ENCODE measurements at places on chromosomes 7 and 10.

GRCh38 chr10:85603151-85603940 lies 763.2 kb downstream of the GRID1 start:
- no peak for DNase-seq

- DNase-seq = no peak
Measured at GRCh38 chr7:249989-250388, 40.0 kb upstream of the FOXL3 start.

GRCh38 chr10:49526619-49527018 lies 12.3 kb downstream of the ERCC6 start:
- DNase-seq = peak; percentile 60

DNA sequence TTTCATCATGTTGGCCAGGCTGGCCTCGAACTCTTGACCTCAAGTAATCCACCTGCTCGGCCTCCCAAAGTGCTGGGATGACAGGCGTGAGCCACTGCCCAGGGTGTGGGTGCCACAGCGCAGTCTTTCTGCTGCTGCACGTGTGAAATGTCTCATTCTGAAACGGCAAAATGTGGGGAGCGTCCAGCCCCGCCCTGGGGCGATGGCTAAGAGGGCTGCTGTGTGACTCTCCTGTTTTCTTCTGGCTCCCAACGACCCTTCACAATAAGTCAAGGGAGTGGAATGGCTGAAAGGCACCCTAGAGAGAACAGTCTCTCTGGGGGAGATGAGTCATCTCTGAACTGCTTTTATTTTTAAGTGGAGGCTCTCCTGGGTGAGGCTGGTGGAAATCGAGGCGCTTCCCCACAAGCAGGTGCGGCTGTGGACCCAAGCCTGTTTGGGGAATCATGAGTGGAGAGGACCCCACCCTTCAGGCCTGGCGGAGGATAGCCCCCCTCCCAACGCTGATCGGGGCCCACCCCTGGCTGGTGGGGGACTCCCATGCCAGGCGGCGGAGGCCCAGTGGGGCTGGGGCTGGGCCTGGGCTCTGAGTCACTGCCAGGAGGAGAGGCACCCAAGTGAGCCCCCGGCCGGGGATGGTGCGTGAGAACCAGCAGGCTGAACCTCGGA lies 18.0 kb downstream of the ADAP1 start:
- DNase-seq = no peak

GRCh38 chr7:17583786-17584185 lies 285.3 kb downstream of the AHR start:
- no peak for DNase-seq

DNA sequence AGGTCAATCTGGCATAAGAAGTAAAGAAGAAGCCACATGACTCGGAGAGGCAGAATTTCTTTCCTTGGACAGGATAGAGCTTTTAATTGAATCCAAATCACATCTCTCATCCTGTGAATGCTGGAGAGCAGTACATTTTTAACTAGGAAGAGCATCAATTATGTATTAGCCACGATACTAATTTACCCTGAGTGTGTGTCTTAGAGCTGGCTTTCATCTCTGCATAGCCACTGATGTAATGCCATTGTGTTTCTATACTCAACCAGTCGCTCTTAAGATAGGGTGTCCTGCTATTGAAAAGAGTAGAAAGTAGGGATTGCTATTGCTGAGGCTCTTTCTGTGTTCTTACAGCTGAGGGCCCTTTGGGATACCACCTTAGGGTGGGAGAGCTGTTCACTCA lies 280.3 kb downstream of the AUTS2 start:
- DNase-seq = peak; percentile 20

DNA sequence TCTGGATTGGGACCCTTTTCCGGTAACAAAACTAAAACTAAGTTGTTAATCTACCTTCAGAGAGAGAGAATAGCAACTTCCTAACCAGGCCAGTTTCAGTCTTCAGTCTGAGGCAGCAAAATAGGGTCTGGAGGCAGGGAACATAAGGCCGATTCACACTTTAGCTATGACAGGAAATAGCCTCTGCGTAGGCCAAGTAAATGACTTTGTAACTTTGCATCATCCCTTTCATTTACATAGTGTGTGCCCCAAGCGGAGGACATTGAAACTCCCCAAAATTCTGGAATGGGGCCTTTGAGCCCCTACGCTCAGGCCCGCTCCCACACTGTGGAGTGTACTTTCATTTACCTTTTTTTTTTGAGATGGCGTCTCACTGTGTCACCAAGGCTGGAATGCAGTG lies 1.7 kb upstream of the UPP1 start:
- peak; percentile 84 for DNase-seq

DNA sequence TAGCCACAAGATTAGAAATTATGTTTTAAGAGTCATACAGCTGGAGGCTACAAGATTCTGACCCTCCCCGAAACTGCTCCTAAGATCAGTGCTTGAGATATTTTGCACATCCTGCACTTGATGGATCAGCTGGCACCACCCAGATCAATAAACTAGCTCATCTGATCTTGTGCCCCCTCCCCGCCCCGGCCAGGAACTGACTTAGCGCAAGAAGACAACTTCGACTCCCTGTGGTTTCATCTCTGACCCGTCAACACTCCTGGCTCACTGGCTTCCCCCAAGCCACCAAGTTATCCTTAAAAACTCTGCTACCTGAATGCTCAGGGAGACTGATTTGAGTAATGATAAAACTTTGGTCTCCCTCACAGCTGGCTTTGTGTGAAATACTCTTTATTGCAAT lies 73.5 kb upstream of the NPSR1 start:
- no peak for DNase-seq

DNA sequence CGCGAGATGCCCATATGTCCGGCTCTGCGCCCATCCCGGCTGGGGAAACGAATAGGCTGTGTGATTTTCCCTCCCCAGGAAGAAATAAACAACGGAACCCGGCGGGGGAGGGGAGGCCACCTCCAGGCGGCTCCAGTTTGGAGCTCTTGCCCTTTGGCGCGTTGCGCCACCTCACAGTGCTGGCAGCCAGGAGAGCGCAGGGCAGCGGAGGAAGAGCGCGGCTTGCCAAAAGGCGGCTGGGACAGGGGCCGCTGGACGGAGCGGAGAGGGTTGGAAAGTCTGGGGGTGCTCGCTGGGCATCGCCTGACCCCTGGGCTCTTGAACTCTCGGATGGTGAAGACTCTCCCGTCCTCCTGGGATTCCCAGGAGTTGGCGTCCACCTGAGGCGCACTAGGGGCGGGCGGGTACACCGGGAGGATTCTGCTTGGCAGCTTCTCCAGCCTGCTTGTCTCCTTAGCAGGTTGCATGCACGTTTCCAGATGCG lies 5.3 kb upstream of the NEUROG3 start:
- no peak for DNase-seq

DNA sequence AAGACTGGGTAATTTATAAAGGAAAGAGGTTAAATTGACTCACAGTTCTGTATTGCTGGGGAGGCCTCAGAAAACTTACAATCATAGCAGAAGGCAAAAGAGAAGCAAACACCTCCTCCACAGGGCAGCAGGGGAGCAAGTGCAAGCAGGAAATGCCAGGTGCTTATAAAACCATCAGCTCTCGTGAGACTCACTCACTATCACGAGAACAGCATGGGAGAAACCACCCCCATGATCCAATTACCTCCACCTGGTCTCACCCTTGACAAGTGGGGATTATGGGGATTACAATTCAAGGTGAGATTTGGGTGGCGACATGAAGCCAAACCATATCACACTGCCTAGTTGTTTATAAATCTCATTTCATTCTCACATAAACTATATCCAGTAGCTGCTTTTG lies 28.0 kb upstream of the CPN1 start:
- DNase-seq = no peak

DNA sequence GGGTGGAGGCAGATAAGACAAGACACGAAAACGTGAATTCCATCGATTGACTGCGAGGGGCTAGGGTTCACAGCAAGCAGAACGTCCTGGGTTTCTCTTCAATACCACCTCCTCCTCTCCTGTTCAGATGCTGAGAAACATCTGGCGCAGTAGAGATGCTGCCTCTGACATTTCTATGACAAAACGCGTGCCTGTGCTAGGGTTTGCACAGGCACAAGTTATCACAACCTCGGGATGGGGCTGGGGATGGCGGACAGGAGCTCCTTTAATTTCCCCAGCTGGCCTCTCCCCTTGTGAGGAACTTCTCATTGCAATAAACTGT lies 99.8 kb upstream of the SVIL start:
- no peak for DNase-seq

DNA sequence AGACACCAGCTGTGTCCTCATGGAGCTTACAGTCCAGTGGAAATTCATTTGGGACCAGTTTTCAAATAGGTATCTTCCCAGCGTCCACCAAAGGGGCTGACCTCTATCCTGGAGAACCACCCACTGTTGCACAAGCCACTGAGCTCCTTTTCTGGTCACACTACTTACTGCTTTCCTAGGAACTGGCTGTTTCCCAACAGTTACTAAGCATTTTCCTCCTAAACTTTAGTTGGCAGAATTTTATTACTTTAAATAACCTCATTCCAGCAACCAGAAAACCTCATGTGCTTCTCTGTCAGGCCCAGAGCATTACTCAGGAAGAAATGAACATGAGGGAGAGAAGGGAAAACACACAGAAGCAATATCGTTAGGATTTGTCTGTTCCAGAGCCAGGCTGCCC lies 183.1 kb downstream of the GPAM start:
- DNase-seq = peak; percentile 23

- no peak for DNase-seq
Measured at GRCh38 chr10:31154996-31155395, 123.3 kb upstream of the ZNF438 start.

DNA sequence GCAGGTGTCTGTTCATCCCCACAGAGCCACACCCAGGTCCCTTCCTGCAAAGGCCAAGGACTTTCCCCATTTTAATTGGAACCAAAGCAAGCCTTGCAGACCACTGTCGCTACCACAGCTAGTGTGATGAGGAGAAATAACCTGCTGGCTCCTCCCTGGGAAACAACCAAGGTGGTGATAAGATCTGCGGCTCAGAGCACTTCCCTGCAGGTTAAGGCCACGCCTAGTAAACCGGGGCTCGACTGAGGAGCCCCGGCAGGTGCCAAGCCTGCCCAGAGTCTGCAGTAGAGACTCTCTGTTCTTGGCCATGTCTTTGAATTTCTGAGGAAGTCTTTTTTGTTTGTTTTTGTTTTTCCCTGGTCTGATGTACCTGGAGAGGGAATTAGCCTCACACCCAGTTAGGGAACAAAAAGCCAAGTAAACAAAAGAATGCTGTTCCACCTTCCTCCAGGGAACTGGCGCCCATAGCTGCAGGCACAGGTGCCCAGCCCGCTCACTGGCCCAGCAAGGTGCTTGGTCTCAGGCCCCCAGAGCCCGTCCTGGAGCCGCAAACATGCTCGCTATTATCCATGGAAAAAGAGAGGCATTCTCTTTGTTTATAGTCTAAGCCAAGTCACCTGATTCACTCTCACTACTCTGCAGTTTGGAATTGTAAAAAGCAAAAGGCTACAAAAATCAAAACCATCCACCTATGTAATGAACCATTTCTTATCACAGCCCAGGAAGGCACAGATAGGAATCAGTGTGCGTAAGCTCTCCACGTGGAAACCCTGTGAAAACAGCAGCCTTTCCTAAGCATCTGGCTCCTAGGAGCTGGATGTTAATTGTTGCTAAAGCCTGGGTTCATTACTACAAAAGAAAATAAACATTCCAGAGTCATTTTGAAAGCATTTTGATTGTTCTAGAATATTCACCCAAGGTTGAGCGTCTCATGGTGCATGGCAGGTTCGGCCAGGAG lies 2.7 kb downstream of the GPR146 start:
- DNase-seq = no peak

DNA sequence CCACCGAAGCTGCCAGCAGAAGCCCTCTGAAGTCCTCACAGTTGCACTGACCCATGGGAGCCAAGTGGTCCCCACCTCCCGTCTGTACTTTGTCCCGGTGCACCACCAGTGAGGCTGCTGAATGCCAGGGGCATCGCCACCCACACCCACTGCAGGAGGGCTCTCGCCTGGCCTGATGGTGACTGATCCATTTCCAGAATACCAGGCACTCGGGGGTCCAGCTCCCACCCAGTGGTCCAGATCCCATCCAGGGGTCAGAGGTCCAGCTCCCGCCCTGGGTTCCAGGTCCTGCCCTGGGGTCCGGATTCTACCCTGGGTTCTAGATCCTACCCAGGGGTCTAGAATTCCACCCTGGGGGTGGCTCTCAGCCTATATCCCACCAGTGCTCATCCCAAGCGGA lies 9.1 kb upstream of the JAKMIP3 start:
- DNase-seq = no peak

GRCh38 chr7:68787566-68787965 lies 810.7 kb upstream of the AUTS2 start:
- DNase-seq = no peak

- no peak for DNase-seq
Measured at GRCh38 chr10:271201-271600, 135.9 kb downstream of the ZMYND11 start.

DNA sequence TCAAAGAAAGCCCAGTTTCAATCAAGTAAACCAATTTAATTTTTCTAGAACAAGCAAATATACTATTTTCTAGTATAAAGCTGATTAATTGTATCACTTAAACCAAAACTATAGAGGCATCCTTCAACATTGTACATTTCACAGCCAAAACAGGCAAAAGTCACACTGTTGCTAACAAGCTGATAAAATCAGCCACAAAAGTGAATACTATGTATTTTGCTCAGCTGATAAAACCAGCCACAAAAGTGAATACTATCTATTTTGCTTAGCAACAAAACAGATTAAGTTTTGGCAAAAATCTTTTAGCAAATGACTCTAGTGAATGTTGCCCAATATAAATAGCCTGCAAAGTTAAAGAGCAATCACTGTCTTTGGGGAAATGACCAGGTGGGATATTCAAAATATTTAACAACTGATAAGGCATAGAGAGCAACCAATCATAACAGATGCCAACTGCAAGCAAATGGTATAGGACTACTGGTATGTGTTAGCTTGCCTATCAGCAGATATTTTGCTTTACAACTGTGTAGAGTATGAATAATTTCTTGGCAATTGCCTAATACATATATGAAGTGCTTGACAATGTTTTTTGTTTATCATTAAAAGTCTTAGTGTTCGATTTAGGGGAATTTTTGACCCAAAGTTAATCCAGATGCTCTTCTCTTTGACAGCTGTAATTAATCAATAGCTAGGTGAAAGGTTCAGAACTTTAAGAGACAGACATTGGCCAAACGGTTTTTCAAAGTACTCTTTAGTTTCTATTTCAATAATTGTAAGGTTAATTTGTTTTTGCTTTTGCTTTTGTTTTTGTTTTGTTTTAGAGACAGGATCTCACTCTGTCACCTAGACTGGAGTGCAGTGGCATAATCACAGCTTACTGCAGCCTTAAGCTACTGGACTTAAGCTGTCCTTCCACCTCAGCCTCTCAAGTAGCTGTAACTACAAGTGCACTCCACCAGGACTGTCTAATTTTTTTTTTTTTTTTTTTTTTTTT lies 44.4 kb upstream of the SP4 start:
- no peak for DNase-seq

DNA sequence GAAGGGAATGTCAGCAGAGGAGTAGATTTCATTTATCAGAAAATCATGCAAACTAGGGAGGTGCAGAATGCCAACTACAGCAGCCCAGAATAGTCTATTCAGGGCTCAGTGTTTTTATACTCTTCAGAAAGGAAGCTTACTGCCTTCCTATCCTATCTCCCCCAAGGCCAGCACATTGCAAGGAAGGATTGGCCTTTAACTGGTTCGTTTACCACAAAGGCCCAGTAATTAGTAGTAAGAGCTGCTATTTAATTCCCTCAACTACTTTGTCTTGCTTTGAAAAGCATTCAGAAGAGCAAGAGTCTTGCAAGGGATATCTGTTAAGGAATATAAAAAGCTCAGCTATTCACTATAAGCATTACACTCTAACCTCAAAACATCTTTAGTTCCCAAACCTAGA lies 86.4 kb upstream of the RNF148 start:
- no peak for DNase-seq

GRCh38 chr7:33979807-33980355 lies 74.5 kb downstream of the BMPER start:
- peak; percentile 98 for DNase-seq

Measured in fibroblast of skin of abdomen (primary cell).